ENCODE measurements at places on chromosomes 16 and 17. TPM values are rescaled to one million over a fixed set of nuclear protein-coding genes. Genes with fewer than 3 reads are reported as not detected.

DNA sequence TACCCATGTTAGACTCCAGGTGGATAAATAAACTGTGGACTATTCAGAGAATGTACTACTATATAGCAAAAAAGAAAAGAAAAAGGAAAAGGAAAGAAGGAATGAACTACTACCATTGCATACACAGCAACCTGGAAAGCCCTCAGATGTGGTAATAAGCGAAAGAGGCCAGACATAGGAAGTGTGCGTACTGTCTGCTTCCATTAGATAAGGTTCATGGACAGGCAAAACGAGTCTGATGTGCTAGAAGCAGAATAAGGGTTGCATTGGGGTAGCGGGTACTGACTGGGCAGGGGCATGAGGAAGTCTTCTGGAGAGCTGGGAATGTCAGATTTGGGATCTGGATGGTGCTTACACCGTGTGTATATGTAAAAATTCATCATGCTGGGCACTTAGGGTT, 21.8 kb downstream of the CLEC16A start:
- no peak overlapping the region for H3K4me3 ChIP-seq
- H3K4me1 ChIP-seq: no peaks in the 10 kb centered on the region
- H3K27ac ChIP-seq: no peak overlapping the region
- no peaks in the 10 kb centered on the region for H3K27me3 ChIP-seq
- no peak for DNase-seq
- peaks cover 10% of the 10 kb centered on the region for H3K36me3 ChIP-seq

DNA sequence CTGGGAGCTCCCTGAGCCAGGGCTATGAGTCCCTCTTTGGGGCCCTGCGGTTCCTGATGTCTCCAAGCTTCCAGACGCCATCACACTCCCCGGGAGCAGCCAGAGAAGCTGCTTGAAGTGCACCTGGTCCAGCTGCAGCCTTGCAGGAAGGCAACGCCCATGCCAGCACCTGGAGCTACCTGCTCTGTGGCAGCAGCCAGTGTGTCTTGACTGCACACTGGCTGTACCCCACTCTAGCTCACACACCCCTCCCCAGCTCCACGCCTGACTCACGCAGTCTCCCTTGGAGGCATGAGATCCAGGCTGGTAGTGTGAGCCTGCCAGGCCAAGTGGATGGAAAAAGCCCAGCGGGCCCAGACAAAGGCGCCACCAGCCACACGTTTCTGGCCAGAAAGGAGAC, 63.3 kb downstream of the USP32 start:
- DNase-seq: no peak
- no peaks in the 10 kb centered on the region for H3K27me3 ChIP-seq
- no peaks in the 10 kb centered on the region for H3K36me3 ChIP-seq

GRCh38 chr16:89484041-89484501, 6.3 kb downstream of the ANKRD11 start:
- H3K36me3 ChIP-seq: no peaks in the 10 kb centered on the region
- DNase-seq: no peak
- H3K4me3 ChIP-seq: no peak overlapping the region
- no peak overlapping the region for H3K27ac ChIP-seq

DNA sequence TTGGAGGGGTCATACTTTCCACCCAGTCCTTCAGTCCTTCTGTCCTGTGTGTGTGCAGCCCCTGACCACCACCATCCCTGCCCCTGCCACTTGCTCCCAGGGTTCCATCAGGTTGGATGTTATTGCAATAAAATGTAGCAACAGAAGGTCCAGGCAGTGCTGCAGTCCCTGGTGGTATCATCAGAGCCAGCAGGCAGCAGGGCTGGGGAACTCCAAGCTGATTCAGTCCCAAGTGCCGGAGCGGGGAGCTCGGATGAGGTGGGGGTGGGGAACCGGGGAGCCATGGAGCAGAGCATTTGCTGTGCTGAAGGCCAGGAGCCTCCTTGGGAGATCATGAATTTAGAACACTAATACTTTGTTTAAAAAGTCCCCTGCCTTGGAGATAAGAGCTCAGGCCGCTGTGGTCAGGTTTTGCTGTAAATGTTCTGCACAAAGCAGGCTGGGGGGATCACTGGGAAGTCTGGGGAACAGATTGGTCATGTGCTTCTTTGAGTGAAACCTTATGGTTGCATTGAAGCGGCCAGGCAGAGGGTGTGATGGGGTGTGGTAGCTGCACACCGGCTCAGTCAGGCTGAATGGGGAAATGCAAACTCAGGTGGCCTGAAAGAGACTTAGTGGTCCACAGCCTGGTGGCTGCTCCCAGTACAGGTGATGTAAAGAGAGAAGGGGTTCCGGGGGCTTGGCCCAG, 225.9 kb downstream of the SEC14L1 start:
- peaks cover 7% of the 10 kb centered on the region for H3K4me1 ChIP-seq
- H3K27me3 ChIP-seq: no peaks in the 10 kb centered on the region
- no peak overlapping the region for H3K27ac ChIP-seq
- H3K4me3 ChIP-seq: no peak overlapping the region

DNA sequence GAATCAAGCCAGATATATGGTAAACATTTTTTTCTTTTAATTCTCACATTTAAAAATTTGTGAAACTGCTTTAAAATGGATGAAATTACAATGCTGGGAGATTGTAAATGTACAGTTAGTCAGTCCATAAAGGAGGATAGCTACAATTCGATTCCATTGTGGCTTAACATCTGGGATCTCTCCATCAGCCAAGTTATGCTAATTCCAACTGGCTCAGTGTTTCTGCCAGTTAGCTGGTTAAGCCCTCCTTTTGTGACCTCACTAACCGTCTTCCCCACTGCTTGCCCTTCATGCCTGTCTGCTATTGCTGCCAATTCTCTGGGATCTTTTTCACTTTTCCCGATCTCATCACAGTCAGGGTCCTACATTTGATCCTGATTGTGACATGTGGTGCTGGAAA, 1347.6 kb downstream of the CDH11 start:
- no peak overlapping the region for H3K4me3 ChIP-seq
- no peak overlapping the region for H3K27ac ChIP-seq

GRCh38 chr16:17408955-17409441, 61.8 kb downstream of the XYLT1 start:
- H3K4me3 ChIP-seq: no peak overlapping the region
- H3K4me1 ChIP-seq: peaks cover 2% of the 10 kb centered on the region
- H3K27me3 ChIP-seq: no peaks in the 10 kb centered on the region
- no peaks in the 10 kb centered on the region for H3K36me3 ChIP-seq
- no peak for DNase-seq

DNA sequence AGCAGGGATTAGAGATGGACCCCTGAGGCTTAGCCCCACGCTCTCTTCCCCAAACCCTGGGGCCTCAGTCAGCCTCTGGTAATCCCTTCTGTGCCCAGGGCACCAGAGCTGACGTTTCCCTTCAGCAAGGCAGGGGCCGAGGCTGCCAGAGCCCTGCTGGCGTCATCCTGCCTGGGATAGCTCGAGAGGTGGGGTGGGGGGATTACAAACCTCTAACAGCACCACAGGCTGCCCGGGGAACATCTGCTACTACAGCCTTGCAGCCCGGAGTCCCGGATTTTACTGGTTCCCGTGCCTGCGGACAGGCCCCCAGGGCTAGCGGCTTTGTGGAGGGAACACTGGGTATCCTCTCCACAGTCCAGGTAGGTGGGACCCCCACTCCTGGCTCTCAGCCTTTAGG, at the start of gene AANAT:
TSS of gene AANAT (plus strand) at position 238 of the 400 bp plus-strand sequence. CDS start 1,144 bp downstream, outside the sequence.
- no peaks in the 10 kb centered on the region for H3K27me3 ChIP-seq
- no peak for DNase-seq
- H3K27ac ChIP-seq: no peak within 1 kb of the TSS
- no peaks in the 10 kb centered on the region for H3K36me3 ChIP-seq
- H3K4me1 ChIP-seq: peaks cover 9% of the 10 kb centered on the region

GRCh38 chr17:78900816-78901215, 2.2 kb downstream of the CEP295NL start:
- H3K4me3 ChIP-seq: no peak overlapping the region
- H3K4me1 ChIP-seq: peaks cover 4% of the 10 kb centered on the region
- DNase-seq: no peak
- no peaks in the 10 kb centered on the region for H3K27me3 ChIP-seq
- no peak overlapping the region for H3K27ac ChIP-seq
- peaks cover 3% of the 10 kb centered on the region for H3K36me3 ChIP-seq

- H3K4me3 ChIP-seq: no peak overlapping the region
- DNase-seq: no peak
- H3K36me3 ChIP-seq: no peaks in the 10 kb centered on the region
- no peaks in the 10 kb centered on the region for H3K4me1 ChIP-seq
- no peak overlapping the region for H3K27ac ChIP-seq
- H3K27me3 ChIP-seq: no peaks in the 10 kb centered on the region
Observed at GRCh38 chr17:31824766-31825360, 34.2 kb downstream of the COPRS start.

GRCh38 chr16:52741351-52741750, 194.4 kb upstream of the TOX3 start:
- no peaks in the 10 kb centered on the region for H3K27me3 ChIP-seq
- no peaks in the 10 kb centered on the region for H3K36me3 ChIP-seq
- no peak overlapping the region for H3K4me3 ChIP-seq
- no peak for DNase-seq

- no peak overlapping the region for H3K4me3 ChIP-seq
- H3K27me3 ChIP-seq: no peaks in the 10 kb centered on the region
- DNase-seq: no peak
Observed at GRCh38 chr16:616733-617586, 13.8 kb upstream of the WFIKKN1 start.

- H3K36me3 ChIP-seq: no peaks in the 10 kb centered on the region
- no peak overlapping the region for H3K27ac ChIP-seq
- H3K4me1 ChIP-seq: no peaks in the 10 kb centered on the region
- no peak for DNase-seq
Observed at GRCh38 chr16:7083096-7083495, 249.5 kb upstream of the RBFOX1 start.

GRCh38 chr17:28467456-28468025, 5.9 kb upstream of the SLC13A2 start:
- H3K36me3 ChIP-seq: no peaks in the 10 kb centered on the region
- no peaks in the 10 kb centered on the region for H3K4me1 ChIP-seq
- H3K4me3 ChIP-seq: no peak overlapping the region
- H3K27me3 ChIP-seq: no peaks in the 10 kb centered on the region
- H3K27ac ChIP-seq: no peak overlapping the region
- DNase-seq: no peak

- H3K4me1 ChIP-seq: peaks cover 11% of the 10 kb centered on the region
- H3K36me3 ChIP-seq: no peaks in the 10 kb centered on the region
- H3K27ac ChIP-seq: no peak overlapping the region
- H3K27me3 ChIP-seq: peaks cover 22% of the 10 kb centered on the region
- DNase-seq: no peak
- H3K4me3 ChIP-seq: peak overlapping the region; percentile 80
Observed at GRCh38 chr17:76870377-76870714, 2.1 kb downstream of the MGAT5B start.

DNA sequence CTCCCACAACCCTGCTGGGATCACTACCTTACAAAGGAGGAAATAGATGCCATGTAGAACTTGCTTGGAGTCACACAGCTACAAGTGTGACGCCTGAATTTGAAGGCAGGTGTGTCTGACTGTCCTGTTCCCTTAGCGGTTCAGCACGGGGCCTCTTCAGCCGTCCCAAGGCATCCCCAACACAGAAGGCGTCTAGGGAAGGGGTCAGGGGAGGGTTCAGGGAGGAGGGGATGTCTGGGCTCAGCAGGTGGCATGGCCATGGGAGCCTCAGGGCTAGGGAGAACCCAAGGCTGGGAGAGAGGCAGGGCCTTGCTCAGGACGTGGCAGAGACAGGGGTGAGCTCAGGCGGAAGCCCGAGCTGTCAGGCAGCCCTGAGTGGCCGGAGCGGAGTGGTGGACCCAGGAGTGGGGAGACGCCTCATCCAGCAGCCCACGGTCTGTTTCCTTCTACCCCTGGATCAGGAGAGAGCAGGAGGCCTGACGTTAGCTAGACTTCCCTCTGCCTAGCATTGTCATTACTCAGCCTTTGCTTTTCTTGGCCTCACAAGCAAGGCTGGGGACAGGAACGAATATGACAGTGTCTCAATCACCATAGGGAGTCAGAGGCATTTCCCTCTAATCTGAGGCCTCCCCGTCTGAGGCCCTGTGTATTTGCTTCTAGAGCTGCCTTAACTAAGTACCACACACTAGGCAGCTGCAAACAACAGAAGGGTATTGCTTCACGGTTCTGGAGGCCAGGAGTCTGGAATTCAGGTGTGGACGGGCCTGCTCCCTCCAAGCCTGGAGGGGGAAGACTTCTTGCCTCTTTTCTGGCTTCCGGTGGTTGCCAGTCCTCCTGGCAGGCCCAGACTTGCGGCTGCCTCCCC, 31.3 kb upstream of the ANKRD40CL start:
- H3K4me1 ChIP-seq: peaks cover 4% of the 10 kb centered on the region
- H3K27me3 ChIP-seq: no peaks in the 10 kb centered on the region
- no peak overlapping the region for H3K27ac ChIP-seq

GRCh38 chr16:1259760-1260068, 3.8 kb downstream of the TPSD1 start:
- H3K27ac ChIP-seq: no peak overlapping the region
- H3K4me3 ChIP-seq: no peak overlapping the region
- H3K36me3 ChIP-seq: no peaks in the 10 kb centered on the region
- no peak for DNase-seq
- H3K4me1 ChIP-seq: peaks cover 9% of the 10 kb centered on the region

DNA sequence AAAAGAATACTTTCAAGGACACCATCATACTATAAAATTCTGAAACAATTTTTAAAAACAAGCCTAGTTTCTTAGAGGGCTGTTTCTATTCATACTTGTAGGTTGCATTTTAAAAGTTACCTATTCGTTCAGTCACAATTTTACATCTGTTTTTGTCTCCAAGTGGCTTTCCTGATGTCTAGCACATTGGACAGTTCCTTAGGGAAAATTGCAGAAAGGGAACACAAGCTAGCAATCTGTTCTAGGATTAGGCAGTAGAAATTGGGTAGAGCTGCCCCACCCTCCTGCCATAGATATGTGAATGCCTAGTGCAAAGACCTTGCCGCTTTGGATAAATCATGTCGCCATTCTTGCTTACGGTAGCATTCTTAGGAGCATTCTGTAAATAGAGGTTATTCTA, 358.9 kb downstream of the RBFOX1 start:
- H3K27ac ChIP-seq: no peak overlapping the region
- no peaks in the 10 kb centered on the region for H3K27me3 ChIP-seq
- DNase-seq: no peak
- no peaks in the 10 kb centered on the region for H3K36me3 ChIP-seq

PIK3R6 gene
- 0.23 TPM for total RNA-seq

GUCY2D gene
- total RNA-seq: 0.48 TPM

GSG1L gene
- total RNA-seq: 0.71 TPM

SDK2 gene
- 3.9 TPM for total RNA-seq

PRSS27 gene
- total RNA-seq: 2.2 TPM

ATF7IP2 gene
- total RNA-seq: 32.8 TPM

Data from H1 (cell line).